ENCODE measurements at places on chromosomes 2 and 18.
A peak's percentile ranks its signal among the peaks of the same experiment; 100 is the strongest.

GRCh38 chr2:241617431-241618154 is 19.4 kb downstream of the THAP4 start:
- no peak for DNase-seq

DNA sequence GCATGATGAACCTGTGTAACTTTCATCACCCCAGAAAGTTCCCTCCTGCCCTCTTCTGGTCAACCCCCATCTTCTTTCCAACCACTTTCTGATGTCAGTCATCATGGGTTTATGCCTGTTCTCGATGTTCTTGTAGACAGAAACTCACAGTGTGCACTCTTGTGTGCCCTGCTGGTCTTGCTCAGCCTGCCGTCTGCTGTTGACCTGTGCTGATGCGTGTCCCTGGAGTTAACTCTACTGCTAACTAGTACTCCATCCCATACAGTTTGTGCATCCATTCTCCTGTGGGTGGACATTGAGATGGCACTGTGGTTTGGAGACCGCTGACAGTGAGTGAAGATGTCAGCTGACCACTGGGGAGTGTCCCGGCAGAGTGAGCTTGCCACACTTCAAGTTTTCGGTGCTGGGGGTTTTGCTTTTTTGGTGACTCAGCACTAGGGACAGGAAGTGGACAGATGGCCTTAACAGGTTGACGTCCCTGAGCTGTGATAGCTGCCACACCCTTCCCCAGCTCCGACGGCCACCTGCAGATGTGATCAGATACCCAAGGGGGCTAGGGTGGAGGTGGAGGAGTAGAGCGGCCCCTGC is 14.8 kb downstream of the KLHL29 start:
- DNase-seq: no peak

DNA sequence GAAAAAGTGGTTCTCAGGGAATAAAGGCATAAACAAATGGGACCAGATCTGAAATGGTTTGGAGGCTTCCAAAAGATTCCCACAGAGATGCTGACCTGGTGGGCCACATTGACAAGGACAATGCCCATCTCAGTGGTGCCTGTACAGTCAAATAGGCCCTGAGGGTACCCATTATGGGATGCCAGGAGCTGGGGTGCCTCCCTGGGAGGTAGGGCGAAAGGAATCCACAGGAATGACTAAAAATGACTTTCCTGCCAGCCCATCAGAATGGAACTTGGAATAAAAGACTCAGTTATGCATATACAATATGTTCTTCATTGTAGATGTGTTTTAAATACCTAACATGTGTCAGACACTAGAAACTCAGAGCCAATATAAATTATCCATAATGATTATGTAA is 248.5 kb downstream of the RNF144A start:
- peak; percentile 22 for DNase-seq

DNA sequence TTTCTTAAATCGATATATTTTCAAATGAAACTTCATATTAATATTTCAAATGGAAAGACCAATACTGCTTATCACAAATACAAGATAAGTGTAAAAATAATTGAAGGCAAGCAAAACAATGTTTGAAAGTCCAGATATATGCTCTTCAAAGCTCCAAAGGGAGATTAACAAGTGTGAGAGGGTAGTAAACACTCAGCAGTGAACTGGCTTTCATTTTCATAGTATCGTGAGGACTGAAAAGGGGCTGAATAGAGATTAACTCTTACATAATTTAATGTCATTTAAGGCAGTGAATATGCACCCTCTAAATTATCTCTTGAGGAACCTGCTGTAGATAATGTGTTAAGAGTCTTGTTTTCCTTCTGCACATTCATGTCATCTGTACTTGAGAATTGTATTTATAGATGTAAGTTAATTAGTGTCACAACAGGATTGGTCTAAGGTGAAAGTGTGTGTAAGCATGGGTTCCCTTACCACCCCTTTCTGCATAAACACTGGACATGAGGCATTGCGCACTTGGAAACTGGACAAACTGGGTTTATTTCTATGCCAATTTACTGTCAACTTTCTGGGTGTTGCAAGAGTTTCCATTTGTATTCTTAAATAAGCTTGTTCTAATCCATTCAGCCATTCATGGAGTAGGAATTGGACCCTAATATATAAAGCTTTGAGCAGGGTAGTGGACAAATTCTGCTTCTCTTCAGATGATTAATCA is 76.7 kb upstream of the SESTD1 start:
- no peak for DNase-seq

DNA sequence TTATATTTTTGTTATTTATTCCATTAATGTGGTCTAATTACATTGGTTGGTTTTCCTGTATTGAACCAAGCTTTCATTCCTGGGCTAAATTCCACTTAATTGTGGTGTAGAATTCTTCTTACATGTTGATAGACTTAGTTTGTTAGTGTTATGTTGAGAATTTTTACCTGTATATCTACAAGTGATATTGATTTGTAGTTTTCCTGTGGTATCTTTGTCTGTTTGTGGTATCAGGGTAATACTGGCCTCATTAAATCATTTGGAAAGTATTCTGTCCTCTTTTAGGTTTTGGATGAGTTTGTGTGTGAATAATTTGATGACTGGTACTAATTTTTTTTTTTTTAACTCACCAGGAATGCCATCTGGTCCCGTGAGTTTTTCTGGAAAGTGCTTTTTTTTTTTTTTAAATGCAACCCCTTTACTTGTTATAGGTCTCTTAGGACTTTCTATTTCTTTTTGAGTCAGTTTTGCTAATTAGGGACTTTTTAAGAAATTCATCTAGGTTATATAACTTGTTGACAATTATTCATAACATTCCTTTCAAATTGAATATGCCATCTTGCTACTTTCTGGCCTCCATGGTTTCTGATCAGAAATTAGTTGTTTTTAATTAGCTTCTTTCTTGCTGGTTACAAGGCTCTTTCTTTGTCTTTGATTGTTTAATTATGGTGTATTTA is 232.8 kb downstream of the CCDC85A start:
- DNase-seq: no peak

GRCh38 chr2:158269143-158269542 is 167.5 kb downstream of the UPP2 start:
- no peak for DNase-seq

- DNase-seq: peak; percentile 22
Measured at GRCh38 chr2:20525041-20526035, 78.5 kb downstream of the RHOB start.

DNA sequence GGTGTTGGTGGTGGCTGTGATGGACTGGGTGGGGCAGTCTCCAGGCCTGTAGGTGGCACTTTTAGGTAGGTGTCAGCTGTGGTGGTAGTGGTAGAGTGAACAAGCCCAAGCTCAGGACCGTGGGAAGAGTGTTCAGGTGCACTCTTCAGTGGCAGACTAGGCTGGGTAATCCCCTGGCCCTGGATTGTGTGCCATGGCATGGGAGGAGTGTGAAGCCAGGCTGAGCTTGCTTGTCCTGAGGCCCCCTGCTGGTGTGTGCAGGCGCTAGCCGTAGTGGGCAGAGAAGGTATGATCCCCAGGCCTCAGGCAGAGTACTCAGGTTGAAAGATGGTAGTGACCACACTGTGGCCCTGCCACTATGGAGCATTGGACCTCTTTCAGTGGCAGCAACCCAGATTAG is 850.3 kb downstream of the DSC3 start:
- DNase-seq: no peak

DNA sequence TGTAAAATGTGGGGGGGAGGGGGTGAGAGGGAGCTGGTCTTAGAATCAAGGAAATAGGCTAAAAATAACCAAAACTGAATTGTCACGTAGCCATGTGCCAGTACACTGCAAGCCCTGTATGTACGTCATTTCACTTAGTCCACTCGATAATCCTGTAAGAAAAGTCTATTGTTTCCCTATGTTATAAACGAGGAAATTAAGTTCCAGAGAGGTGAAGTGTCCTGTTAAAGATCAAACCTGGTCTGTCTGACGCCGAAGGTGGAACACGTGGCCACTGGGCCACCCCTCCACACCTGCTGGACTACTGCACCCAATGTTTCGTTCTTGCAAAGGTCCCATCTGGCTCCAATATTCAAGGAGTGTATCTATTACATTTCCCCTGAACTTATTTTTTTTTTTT is 29.6 kb downstream of the TFCP2L1 start:
- no peak for DNase-seq

DNA sequence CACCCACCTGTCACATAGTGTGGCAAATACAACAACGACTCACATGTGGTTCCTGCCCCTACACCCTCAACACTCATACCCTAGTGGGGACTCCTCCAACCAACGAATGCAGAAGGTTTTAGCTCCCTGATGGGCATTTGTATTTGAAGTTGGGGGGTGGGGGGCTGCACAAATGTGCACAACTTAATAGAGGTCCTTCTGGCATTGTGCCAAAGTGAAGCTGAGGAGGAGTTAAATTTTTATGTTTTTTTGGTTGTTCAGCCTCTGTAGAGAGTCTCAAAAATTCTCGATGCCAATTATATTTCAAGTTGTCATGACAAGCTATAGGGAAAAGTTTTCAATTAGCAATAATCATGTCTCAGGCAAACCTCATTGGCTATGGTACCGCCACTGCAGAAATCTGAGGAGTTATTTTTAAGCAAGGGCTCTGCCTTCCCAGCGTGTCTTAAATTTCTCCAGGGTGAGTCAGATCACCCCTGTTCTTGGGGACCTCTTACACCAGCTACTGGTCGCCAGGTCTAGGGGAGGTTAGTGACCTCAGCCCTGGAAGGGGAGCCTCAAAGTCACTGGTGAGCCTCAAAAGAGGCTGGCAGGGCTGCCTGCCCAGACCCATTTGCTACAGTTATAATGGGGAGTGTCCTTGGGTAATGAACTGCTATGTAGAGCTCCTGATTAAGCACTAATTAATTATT is 102.7 kb upstream of the TAF1B start:
- DNase-seq: no peak

- no peak for DNase-seq
Measured at GRCh38 chr2:49210191-49210590, 55.9 kb upstream of the FSHR start.

DNA sequence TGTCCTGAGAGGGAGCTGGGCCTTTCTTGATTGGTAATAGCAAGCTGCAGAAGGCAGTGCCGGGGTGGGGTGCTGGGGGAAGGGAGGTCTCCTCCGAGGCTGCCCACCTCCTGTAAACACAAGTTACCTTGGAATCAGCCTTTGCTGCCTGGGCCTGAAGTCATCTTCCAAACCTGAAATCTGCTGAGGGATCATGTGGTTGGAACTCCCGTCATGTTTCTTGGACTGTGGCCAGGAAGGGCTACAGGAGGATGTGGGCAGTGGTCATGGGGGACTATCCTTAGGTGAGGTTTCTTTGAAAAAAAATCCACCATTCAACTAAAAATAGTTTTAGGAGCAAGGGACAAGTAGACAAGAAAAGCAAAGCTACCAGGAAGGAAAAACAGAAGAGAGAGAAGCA is 74.2 kb downstream of the CDK15 start:
- no peak for DNase-seq

DNA sequence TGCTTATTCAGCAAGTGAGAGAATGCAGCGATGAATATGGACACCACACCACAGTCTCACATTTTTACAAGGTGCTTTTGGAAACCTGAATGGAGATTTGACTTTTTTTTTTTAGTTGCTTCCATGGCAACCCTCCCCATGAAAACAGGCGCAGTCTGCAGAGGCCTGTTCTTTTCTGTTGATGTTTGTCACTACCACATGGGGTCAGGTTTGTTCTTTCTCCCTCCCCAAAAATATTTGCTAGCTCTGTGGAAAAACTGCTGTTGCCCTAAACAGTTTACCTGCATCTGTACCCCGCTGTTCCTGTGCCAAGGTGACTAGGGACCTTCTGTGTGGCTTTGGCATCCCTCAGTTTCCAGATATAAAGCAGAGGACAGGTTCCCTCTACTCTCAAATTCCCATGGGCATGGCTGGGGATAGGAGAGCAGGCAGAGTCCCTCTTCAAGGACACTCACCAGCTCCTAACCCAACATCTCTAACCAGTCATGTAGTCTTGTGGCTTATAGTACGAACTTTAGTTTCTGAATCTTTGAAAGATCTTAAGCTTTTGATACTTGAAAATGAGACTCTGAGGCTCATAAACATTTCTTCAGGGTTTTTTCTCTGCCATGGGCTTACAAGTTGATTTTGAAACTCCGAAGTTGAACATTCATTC is 14.7 kb upstream of the MAPRE2 start:
- no peak for DNase-seq

- no peak for DNase-seq
Measured at GRCh38 chr2:109064660-109065390, 64.2 kb upstream of the SH3RF3 start.

DNA sequence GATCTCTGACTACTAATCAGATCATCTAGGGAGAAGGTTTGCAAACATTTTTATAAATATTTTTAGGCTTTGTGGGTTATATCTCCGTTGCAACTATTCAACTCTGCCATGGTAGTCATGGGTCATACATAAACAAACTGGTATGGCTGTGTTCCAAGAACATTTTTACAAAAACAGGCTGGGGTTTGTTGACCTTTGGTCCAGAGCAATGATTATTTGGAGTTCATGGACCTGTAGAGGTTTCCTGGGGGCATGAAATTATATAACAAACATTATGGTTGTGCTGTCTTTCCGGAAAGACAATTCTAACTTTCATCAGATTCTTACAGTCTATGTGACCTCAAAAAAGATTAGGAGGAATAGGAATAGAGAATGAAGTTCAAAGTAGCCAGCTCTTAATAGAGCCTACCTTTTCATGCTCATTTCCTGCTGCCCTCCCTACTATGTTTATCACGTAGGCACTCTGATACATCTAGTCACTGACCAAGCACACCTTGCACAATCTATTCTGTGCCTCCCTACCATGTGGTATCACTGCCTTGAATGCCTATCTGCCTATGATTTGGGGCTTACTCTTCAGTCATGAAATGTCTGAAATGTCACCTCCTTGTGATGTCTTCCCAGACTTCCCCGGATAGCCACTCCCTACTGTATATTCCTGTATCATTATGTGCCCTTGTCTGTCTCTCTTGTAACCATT is 102.4 kb upstream of the SCN1A start:
- DNase-seq: no peak

- no peak for DNase-seq
Measured at GRCh38 chr2:40287195-40287594, 164.7 kb downstream of the SLC8A1 start.

DNA sequence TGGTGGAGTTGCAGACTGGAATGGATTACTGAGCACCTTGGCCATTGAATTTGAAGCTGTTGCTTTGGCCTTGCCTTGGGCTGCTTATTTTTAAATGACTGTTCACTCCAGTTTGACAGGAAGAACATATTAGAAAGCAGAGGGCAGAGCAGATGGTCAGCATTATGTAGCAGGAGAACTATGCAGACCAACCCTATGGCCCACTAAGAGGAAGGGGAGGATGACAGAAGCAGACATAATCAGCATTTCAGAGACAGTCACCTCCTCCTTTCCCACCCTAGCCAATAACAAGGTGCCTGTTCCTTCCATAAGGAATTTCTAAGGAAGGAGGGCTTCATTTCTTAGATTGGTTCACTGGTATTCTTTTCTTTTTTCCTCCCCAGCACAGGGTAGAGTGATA is 2.4 kb downstream of the CHRNA1 start:
- DNase-seq: no peak

DNA sequence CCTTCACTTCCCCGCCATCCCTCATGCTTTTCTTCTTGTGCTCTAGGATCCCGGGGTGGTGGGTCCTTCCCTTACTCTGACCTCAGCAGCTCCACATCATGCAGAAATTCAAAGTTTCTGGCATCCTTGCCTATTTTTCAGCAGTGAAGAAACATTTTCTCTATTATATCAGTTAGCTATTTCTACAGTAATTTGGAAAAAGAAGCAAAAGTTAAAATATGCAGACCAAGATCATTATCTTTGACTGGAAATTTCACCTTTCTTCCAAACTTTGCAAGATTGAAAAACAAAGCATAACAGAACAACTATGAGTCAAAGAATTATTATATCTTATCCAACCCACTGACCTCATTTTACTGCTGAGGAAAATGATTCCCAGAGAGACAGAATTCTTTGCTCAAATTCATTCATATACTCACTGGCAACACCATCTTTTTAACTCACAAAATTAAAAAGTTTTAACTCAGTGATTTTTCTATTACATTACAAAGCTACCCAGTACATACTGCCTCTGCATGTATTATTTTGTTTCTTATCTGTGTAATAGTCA is 40.5 kb downstream of the ANTXR1 start:
- DNase-seq: no peak
